ENCODE measurements at places on chromosomes 3 and 15.

DNA sequence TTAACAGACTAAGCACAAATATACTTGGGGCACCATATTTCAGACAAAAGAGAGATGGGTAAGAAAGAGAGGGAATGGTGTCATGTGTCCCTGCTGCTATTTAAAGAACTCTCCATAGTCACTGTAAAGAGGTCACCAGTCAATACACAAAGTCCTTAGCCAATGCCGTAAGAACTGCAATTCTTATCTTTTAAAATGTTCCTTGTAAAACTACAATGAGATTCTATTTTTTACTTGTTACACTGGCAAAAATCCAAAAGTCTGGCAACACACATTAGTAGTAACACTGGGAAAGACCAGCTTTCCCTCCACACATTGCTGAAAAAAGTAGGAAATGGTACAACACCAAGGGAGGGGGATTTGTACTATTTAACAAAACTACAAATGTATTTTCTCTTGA lies 189.4 kb downstream of the TBC1D5 start:
- DNase-seq = no peak

- DNase-seq = no peak
These were observed 176.7 kb downstream of the CHL1 start for GRCh38 chr3:373193-373779.

DNA sequence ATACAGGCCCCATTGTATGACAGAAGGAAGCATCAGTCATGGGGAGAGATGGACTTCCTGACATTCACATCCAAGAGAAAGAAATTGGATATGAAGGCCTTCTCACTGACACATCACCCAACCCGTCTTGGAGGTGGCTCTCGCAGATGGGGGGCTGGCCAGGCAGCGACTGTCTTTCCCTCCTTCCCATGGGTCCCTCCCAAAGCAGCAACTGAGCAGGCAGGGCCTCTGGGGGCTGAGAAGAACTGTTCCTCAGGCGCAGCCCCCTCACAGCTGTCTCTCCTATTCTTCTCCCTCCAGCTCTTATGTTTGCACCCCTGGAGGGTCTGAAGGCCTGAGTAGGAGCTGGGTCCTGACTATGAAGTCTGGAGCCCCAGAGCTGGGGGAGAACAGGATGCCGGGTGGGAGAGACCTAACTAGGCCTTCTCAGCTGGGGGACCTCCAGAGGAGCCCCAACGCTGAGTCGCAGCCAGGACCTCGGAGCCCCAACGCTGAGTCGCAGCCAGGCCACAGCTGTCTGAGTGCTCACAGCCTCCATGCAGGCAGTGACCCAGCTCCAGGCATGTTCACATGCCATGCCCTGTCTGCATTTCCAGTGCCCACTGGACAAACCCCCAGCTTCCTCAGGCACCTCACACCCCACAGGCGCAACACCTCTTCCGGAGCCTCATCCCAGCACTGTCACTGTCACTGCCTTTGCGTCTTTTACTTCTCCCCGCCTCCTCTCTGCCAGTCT lies 29.6 kb downstream of the UMPS start:
- DNase-seq = no peak

GRCh38 chr3:55725681-55726500 lies 238.8 kb upstream of the WNT5A start:
- no peak for DNase-seq

DNA sequence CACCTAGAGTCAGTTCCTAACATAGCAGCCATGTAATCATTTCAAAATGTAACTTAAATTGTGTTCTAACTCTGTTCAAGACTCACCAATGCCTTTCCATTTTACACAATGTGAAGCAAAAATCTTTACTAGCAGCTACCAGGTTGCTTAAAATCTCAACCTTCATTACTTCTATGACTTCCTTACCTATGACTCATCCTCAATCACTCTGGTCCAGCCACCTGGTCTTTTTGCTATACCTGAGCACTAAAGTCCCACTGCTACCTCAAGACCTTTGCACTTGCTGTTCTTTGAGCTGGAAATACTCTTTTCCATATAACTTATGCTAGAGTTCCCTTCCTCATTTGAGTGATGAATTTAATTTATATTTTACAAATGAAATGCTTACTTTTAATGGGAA lies 993.2 kb downstream of the NTRK3 start:
- DNase-seq = no peak

DNA sequence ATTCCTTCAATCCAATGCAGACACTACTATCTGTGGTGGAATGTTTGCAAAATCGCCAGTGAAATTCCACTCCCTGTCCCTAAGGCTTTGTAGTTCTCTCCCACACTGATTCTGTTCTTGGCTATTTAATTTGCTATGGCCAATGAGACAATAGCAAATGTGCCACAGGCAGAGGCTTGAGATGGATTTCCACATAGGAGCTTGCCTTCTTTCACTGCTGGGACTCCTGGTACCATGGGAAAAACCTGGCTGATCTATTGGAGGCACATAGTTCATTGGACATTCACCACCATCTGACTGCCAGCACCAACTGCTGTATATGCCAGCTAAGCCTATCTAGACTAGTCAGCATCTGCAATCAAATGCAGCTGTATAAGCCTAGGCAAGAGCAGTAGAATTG lies 103.8 kb downstream of the NR1D2 start:
- DNase-seq = no peak

GRCh38 chr3:37544869-37545352 lies 316.8 kb upstream of the CTDSPL start:
- DNase-seq = no peak

GRCh38 chr3:123593381-123593780 lies 8.5 kb upstream of the HACD2 start:
- DNase-seq = no peak

DNA sequence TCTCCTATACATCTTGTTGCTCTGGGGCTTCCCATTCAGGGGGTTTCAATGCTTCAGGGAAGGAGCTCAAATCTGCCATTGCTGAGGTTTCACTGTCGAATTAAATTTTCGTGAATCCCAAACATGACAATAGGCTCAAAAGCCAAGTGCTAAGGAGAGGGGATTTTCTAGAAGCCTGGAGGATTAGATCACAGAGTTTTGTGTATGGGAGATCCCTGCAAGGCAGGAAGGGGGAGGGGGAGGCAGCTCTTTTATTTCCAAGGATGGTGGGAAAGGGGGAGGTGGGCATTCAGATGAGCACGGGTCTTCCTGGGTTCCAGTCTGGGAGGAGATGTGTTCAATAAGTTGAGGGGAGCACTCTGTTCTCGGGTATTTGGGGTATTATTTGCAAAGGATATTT lies 69.9 kb upstream of the DLG1 start:
- no peak for DNase-seq

- DNase-seq = no peak
These were observed 68.5 kb downstream of the C3orf70 start for GRCh38 chr3:185084402-185084801.

GRCh38 chr15:43186003-43186353 lies 775 bp downstream of the CCNDBP1 start:
- no peak for DNase-seq

DNA sequence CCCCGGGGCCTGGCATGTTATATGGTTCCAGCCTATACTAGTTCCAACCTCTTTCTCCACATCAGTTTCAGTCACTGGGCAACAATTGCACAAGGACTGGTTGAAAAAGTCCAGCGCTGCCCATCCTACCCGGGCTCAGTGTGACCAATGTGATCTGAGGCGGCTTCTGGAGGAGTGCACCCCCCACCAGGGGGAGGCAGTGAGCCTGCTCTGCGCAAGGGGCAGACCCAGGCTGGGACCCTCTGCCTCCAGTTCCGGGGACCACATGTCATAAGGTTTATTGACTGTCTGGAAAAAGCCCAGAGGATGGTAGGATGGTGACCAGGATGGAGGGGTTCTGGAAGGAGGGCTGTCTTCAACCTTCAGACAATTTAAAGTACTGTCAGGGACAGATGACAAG lies 25.6 kb upstream of the NR2E3 start:
- no peak for DNase-seq

GRCh38 chr3:105327662-105328337 lies 38.9 kb upstream of the ALCAM start:
- DNase-seq = no peak

- no peak for DNase-seq
These were observed 150.5 kb downstream of the CFAP20DC start for GRCh38 chr3:58899159-58899952.

Data from AG04449 (cell line).